ENCODE measurements at places on chromosomes 6 and 20. TPM values are rescaled to one million over a fixed set of nuclear protein-coding genes. Genes with fewer than 3 reads are reported as not detected.

- DNase-seq, result no peak
Measured at GRCh38 chr6:127880429-127880828, 20.4 kb downstream of the THEMIS start.

DNA sequence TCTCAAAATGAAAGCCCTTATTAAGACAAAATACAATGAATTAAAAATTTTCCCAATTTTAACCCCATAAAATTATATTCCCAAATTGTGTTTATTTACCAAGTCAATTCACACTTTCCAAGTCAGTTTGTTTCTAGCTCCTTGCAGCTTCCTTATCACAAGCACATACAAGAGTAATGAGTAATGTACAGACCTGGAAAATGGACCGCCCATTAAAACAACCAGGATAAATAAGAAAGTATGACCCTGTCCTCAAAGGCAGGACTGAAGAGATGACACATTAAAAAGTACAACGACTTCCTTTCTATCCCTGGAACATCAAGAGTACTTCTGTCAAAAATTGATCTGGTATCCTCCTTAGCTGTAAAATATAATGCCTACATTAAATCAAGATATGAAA is 47.1 kb upstream of the TMX4 start:
- no peak for DNase-seq

DNA sequence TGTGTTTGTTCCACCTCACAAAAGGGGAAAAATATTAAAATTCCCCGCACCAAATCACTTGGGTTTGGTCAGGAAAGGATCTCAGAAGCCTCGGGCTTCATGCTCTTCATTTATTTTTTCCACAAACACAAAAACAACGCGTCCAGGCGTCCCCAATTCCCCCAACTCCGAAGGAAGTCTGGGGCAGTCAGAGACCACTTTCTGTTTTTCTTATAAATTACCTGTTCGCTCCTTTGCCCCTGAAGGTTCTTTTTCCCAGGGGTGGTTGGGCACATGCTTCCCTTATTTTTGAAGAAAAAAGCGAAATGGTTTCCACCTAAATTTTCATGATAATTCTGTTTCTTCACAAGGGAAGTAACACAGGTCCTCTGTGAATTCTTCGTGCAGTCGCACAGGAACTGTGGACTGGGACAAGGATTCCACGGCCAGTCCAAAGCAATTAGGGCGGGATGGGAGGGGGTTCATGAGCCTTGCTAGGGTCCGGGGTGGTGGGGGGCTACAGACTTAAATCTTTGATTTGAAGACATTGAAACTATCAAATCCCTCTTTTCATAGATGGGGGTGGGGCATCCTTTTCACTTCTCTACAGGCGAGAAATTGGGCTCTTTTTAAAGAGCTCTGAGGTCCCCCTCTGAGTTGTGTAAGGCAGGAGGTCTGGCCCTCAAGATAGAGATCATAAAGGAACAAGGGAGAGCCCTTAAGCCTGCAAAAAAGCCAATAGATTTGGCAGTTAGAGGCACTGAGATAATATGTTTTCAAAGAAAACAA is 30.5 kb upstream of the HFE start:
- DNase-seq, result no peak

DNA sequence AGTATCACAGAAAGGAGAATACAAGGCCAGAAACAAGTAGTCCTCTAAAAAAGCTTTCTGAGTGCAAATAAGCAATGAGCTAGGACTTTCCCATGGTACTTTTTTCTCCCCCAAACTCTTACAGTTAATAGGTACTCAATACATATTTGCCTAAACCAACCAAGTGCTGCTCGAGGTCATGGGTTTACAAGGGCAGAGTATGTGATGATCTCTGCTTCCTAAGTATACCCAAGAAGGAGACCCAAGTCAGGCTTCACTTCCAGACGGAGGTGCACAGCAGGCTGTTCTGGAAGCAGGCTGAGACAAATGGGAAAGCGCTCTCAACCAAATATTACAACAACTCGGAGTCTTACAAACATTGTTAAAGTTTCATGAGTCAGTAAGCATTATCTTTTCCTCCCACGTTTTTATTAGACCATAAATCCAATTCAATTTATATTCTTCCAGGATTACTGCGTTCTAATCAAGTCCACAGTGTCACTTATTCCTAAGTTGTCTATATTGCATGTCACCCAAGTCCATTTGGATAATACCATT is 8.1 kb downstream of the FYN start:
- DNase-seq, result no peak

- peak; percentile 37 for DNase-seq
Measured at GRCh38 chr20:49186535-49187329, 1.4 kb downstream of the STAU1 start.

GRCh38 chr6:3251462-3252314 is 7.1 kb upstream of the PSMG4 start:
- peak; percentile 80 for DNase-seq

GRCh38 chr20:46246559-46246958 is 61.7 kb downstream of the CDH22 start:
- DNase-seq, result no peak

DNA sequence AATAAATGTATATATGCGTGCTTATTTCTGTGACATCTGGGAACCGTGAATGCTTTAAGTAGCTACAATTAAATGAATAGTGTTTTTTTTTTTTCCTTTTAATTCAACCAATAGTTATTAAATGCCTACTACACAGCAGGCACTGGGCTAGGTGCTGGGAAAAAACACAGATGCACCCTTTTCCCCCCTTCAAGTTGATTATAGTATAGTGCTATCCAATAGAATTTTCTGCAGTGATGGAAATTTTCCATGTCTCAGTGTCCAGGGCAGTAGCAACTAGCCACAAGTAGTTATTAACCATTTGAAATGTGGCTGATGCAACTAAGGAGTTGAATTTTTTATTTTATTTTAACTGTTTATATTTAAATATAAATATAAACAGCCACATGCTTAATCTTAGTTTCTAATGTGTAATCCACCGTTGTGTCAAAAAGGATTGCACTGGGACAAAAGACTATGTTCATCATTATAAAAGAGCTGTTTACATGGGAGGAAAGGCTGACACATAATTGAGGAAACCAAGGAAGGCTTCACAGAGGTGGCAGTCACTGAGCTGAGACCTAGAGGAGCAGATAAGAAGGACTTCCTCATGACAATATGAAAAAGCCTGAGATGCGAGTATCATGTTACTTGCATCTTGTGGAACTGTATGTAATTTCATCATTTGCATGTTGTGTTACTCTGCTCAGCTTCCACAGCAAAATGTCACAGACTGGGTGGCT is 261.2 kb upstream of the PLCB4 start:
- DNase-seq, result no peak

GRCh38 chr6:137805622-137806021 is 61.4 kb upstream of the TNFAIP3 start:
- no peak for DNase-seq

- no peak for DNase-seq
Measured at GRCh38 chr20:63054681-63055240, 48.0 kb upstream of the BHLHE23 start.

- DNase-seq, result no peak
Measured at GRCh38 chr6:75752365-75752764, 3.3 kb downstream of the MYO6 start.

- no peak for DNase-seq
Measured at GRCh38 chr6:160173806-160174527, 52.4 kb downstream of the SLC22A1 start.

DNA sequence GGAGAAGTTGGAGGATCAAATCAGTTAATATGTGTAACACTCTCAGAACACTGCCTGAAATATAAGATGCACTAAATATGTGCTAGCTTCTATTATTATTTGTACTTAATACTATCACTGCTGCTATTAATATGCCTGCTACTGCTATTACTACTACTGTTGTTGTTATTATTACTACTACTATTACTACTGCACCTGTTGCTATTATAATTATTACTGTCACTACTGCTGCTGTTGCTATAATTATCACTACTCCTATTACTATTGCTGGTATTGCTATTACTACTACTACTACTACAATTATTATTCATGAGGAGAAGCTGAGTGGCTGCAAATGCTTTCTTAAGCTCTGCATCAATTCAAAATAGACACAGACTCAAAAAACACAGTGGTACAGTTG is 16.7 kb upstream of the SSTR4 start:
- no peak for DNase-seq

GRCh38 chr20:16942756-16943155 is 194.6 kb downstream of the OTOR start:
- no peak for DNase-seq

GRCh38 chr6:121694389-121694788 is 258.9 kb downstream of the GJA1 start:
- DNase-seq, result no peak

DNA sequence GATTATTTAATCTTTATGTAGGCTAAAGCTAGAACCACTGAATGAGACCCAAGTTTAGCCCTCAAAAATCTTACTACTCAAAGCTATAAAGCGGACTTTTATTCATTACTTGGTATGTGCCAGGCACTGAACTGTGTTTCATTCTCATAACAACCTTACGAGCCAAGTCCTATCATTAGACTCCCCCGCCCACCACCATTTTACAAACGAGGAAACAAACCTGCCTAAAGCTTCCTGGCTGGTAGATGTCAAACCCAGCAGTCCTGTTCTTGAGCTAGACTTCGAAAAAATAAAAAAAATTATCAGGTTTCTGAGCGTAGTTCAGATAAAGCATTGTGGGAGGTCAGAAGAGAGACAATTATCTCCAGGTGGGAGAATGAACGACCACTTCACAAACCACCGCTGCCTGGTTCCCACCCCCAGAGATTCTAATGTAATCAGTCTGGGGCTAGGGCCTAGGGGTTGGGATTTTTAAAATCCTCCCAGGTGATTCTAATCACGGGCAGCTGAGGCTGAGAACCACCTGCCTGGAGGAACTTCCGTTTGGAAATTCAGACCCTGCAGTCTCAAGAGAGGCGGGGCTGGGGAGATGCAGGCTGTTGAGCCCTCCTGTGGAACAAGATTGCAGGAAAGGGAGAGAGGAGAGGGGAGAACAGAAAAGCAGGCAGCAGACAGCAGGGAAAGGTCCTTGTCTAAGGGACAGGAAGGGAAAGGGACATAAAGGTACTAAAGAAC is 8.6 kb downstream of the ADTRP start:
- DNase-seq, result no peak

DNA sequence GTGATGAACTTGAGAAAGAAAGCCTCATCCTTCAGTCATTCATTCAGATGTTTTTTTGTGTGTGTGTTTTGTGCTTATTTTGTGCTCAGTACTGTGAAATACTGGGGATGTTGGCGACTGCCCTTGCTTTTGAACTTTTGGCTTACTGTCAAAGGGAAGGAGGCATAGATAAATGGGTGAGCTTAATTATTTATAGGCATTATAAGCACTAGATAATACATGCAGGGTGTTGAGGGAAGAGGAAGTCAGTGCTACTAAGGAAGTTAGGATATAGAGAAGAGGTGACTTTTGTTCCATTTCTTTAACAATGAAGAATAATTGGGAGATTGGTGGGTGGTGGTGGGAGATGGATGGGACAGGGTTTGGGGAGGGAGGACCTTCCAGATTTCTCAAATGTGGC is 23.6 kb downstream of the XRN2 start:
- DNase-seq, result no peak

- DNase-seq, result no peak
Measured at GRCh38 chr20:10313701-10314100, 95.1 kb downstream of the SNAP25 start.

- DNase-seq, result no peak
Measured at GRCh38 chr6:157227202-157228166, 95.8 kb downstream of the TMEM242 start.

GRCh38 chr20:61719691-61720347 is 345.9 kb downstream of the TAF4 start:
- no peak for DNase-seq

- no peak for DNase-seq
Measured at GRCh38 chr20:20582734-20583133, 129.7 kb downstream of the RALGAPA2 start.

- no peak for DNase-seq
Measured at GRCh38 chr20:48057251-48057650, 272.0 kb upstream of the SULF2 start.

GRCh38 chr20:38747495-38748096 is 664 bp upstream of the ACTR5 start:
- DNase-seq, result no peak

DNA sequence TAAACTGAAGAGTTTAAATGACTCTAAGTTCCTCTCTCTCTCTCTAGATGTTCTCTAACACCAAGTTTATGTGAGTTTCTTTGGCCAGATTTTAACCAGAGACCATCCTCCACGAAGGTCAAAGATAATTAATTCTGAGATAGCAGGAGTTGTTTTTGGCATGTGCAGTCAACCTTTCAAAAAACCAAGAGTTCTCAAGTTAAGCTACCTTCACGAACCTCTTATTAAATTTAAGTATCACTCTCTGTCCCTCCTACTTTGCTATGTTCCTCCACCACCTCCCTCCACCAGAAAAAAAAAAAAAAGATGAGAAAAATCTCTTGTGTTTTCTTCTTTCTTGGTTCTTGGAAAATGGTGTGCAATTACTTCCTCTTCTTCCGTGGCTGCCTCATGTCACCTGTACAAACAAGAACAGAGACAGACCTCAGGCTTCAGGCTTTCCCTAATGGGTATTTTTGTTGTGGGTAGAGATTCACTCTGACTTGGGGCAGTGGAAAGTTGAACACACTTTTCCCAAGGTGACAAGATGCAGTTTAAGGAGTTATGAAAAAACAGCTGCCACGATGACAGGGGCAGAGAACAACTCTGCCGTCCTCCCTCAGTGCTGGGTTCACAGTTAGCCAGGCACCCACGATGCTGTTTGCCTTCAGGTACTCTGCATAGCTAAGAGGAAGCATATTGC is 64.3 kb downstream of the ADTRP start:
- no peak for DNase-seq

GRCh38 chr20:23434521-23435313 is 4.8 kb upstream of the CSTL1 start:
- no peak for DNase-seq

DNA sequence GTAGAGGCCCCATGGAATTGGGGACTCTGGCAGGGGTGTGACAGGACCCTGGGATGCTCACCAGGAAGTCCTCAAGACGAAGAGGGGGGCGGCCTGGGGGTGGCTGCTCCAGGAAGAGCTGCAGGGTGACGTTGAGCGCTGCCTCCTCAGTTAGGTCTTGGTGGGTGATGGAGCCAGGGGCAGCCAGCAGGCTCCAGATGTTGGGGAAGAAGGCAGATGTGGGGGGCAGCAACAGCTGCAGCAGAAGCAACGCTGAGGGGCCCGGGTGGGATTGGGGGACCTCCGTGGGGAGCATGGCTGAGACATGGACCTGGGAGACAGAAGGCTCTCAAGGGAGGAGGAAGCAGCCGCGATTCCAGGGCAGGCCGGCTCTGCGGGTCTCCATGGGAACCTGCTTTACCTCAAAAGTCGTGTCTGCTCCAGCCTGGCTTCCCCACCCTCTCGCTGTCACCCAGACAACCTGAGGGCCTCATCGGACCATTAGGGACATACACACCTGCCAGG is 591 bp downstream of the VWA7 start:
- no peak for DNase-seq

Gene VWA7
- not detected for total RNA-seq

Gene SLC17A2
- not detected for total RNA-seq

Gene BPIFA1
- total RNA-seq, result not detected

Gene NMBR
- not detected for total RNA-seq

Gene FOXF2
- 51.6 TPM for total RNA-seq

Gene FNDC1
- total RNA-seq, result 5.7 TPM

Gene SIRPG
- not detected for total RNA-seq

Gene ANGPT4
- total RNA-seq, result not detected

Gene ARFGEF3
- total RNA-seq, result not detected
